ENCODE measurements at places on chromosomes 16 and 17.

- DNase-seq, result no peak
Measured at GRCh38 chr16:49457196-49457595, 83.6 kb downstream of the C16orf78 start.

- DNase-seq, result no peak
Measured at GRCh38 chr17:5000237-5000639, 2.5 kb downstream of the KIF1C start.

- DNase-seq, result no peak
Measured at GRCh38 chr16:83392743-83393142, 415.0 kb upstream of the HSBP1 start.

DNA sequence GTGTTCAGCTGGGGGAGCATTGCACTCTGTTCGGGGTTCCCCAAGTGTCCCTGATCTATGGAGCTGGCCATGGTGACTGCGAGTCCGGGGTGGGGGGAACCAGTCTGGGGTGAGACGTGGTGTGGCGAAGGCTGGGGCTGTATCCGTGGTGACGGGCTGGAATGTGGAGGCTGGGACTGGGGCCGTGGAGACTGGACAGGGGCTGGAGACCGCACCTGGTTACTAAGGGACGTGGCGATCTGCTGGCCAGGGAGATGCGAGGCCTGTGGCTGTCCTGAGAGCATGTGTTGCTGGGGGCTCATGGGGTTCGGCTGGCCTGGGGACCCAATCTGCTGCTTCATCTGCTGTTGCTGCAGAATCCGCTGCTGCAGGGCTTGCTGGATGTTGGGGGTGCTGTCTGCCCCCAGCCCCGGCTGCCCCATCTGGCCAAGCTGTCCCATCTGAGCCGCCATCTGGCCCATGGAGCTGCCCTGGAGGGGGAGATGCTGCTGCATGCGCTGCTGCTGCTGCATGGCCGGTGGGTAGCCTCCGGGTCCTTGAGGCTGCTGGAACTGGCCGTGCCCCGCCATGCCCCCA is 10.6 kb upstream of the TRAP1 start:
- no peak for DNase-seq

DNA sequence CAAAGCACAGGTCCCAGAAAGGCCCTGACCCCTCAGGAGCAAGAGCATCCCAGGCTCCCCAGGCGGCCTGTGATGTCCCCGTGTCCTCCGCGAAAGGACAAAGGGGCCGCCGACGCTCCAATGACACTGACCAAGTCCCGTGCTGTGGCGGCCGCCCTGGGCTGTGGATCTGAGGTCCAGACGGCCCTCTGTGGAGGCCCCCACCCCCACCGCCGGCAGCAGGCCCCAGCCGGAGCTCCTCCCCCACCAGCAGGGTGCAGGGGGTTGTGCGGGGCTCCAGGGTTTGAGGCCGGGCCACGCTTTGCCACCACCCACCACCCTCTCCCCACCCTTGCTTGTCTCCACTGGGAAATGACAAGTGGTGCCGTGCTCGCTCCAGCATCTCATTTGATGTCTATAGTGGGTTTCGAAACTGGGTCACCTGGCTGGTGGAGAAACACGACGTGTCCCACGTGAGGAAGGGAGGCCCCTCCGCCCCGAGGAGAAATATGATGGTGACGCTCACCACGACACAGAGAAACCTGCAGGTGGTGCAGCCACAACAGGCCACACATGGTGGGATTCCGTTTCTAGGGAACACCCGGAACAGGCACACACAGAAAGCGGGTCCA is 31.2 kb upstream of the ZNF469 start:
- no peak for DNase-seq

- DNase-seq, result peak; percentile 85
Measured at GRCh38 chr17:78735832-78736525, 46.1 kb downstream of the CYTH1 start.

DNA sequence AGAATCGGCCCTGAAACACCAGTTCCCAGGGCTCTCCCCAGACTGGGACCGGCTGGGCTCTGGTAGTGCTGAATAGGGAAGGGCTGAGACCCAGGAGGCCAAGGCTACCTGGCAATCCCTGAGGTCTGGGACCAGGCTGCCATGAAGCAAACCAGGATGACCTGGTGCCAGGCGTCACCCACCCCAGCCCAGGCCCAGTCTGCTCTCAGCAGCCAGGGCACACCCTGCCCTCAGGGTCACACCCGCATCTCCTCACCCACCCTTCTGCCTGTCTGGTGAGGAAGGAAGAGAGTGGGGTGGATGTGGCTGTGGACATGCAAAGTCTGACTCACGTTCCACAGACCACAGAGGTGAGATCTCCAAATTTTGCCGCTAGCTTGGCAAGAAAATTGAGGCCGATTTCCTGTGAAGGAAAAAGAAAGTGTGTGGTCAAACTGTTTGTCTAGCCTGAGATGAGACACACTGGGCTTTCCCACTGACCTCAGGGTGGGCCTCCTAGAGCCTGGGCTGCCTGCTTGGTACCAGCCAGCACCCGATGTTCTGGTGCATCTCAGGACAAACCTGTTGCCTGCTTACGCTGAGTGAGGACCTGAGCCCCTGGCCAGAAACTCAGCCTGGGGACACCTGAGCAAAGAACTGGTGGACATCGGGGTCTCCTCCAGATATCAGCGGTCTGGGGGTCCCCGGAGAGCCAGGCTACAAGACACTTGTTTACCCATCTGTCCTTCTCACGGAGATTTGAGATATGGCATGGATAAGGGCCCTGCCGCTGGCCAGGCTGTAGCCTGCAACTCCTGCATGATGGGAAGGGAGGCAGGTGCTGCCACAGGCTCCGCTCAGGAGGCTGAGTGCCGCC is 6.3 kb upstream of the RAB37 start:
- DNase-seq, result no peak

GRCh38 chr17:15261258-15261801 is 3.8 kb downstream of the PMP22 start:
- peak; percentile 9 for DNase-seq

DNA sequence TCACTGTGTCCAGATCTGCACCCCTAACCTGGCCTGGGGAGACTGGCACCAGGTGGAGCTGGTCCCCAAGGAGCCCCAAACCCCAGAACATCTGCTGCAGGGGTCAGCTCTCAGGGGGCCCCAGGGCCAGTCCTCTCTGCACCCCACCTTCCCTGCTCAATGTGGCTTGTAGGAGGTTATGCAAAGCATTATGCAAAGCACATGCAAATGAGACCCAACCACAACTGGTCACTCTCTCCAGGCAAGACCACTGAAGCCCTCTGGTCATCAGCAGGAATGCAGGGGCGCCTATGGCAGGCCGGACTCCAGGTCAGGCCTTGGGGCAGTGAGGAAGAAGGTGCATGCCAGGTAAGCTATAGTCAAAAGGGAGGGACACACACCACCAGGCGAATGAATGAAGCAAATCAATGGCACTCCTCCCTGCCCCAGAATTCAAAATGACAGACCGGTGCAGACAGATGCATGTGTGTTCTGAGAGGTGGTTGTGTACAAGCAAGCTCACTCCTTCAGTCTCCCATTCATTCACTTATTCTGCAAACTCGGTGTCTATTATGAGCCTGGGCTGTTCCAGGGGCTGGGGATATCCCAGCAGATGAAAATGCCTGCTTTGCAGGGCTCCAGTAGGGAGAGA is 48.0 kb downstream of the TMEM235 start:
- no peak for DNase-seq

Data from NCI-H69 (cell line).